Vagina (tissue), 2 donors: ENCODE measurements at places on chromosomes 12 and 14. TPM values are rescaled to one million over a fixed set of nuclear protein-coding genes. Genes with fewer than 3 reads are reported as not detected.

YARS2 gene
- 23.6 TPM for total RNA-seq

CISTR gene
- total RNA-seq, result not detected

VASH1 gene
- 6.1 TPM for total RNA-seq

GLIPR1L1 gene
- total RNA-seq, result not detected

ASIC1 gene
- 2.9 TPM for total RNA-seq

NGB gene
- 1.7 TPM for total RNA-seq

PRMT5 gene
- 65.6 TPM for total RNA-seq

GUCY2C gene
- 0.74 TPM for total RNA-seq

C12orf42 gene
- not detected for total RNA-seq

PRH2 gene
- total RNA-seq, result not detected

WNT5B gene
- total RNA-seq, result 7.6 TPM

TTLL5 gene
- total RNA-seq, result 43.0 TPM

GLI1 gene
- 0.25 TPM for total RNA-seq

DACT1 gene
- 9.8 TPM for total RNA-seq

FGF6 gene
- total RNA-seq, result not detected

ESPL1 gene
- 17.7 TPM for total RNA-seq

FAM222A gene
- 1.5 TPM for total RNA-seq

IQSEC3 gene
- 1.7 TPM for total RNA-seq

DTX1 gene
- total RNA-seq, result 8.3 TPM

SIX6 gene
- total RNA-seq, result not detected

RESF1 gene
- 76.1 TPM for total RNA-seq

AQP2 gene
- total RNA-seq, result not detected

NRIP2 gene
- 1.2 TPM for total RNA-seq

AP4S1 gene
- 3.4 TPM for total RNA-seq

TAS2R20 gene
- total RNA-seq, result 4.7 TPM

PZP gene
- total RNA-seq, result not detected

TAS2R31 gene
- total RNA-seq, result 3.2 TPM

GPR68 gene
- total RNA-seq, result 4.2 TPM

APOF gene
- total RNA-seq, result not detected

GPR132 gene
- 9.1 TPM for total RNA-seq

STXBP6 gene
- total RNA-seq, result 4.4 TPM

RNF212B gene
- total RNA-seq, result not detected

SYCP3 gene
- not detected for total RNA-seq

SCN8A gene
- total RNA-seq, result 3.7 TPM

CCDC175 gene
- total RNA-seq, result not detected

CMA1 gene
- total RNA-seq, result not detected

AP1G2 gene
- total RNA-seq, result 122 TPM
